Midbrain (tissue), 1 donor: ENCODE measurements at places on chromosomes 7 and 10.

DNA sequence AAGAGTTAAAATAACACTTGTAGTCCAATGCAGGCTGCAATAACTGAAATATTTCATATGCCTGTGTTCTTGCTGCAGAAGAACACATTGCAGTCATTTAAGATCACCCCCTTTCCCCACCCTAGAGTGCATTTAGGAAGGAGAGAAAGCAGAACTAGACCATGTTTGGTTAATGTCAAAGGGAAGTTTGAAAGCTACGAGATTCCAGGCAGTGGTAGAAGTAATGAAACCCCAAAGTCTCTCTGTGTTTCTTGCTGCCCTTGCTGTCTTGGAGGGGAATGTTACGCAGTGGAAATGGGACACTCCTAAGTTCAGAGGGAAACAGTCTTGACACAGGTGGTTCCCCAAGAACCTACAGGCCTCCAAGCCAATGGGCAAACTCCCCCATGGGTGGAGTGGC lies 242.9 kb downstream of the PTEN start:
- peak; percentile 7 for DNase-seq

GRCh38 chr10:88555190-88555908 lies 27.8 kb downstream of the RNLS start:
- no peak for DNase-seq

DNA sequence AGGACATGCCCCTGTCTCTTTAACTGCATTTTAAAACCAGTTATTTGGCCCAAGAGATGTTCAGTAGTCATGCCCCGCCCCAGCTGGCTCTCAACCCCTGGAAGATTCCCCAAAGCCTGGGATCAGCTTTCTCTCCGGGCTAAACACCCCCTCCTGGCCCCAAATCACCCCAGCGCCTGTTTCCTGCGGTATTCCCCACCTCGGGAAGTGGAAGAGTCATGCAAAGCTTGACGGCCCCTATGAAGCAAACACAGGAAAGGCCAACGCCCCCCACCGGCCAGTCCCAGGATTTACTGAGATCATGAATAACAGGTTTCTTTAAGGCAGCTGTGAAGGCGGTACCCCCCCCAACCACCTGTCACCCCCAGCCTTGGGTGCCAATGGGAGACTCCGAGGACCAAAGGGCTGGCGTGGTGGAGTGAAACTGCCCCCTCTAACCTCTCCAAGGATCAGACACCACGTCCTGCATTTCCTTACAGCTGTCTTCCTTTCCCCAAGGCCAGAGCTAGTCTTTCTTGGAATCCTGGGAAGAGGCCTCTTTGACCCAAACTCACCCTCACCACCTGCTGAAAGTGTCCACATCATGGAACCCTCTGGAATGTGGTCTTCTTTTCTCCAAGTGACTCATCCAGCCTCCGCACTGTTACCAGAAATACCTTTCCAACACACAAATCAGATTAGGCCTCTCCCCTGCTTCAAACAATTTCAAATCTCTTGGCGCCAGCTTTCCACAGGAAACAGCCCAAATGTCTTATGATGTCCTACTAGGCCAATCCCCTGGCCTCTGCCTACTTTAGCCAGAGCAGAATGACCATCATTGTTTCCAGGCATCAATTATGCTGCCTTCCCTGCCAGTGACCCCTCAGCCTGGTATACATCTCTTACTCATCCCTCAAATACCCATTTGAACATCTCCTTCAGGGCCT lies 301.5 kb downstream of the ZEB1 start:
- DNase-seq: no peak

DNA sequence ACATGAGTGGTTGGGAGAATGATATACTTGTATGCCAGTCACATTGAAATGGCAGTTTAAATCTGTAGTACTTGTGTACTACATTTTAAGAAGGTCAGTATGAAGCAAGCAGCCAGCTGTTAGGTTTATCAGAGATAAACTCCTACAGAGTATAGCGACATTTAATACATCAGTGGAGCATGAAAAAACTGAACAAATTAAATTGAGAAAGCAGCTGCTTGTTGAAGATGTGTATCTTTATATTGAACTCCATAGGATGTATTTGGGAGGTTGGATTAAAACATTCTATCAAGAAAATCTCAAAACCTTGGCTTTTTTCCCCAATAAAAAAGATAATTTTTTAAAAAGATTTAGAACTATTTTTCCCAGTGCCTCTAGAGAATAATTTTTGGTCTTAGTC lies 47.8 kb downstream of the PHF14 start:
- no peak for DNase-seq

GRCh38 chr10:133257489-133258065 lies 19.1 kb downstream of the ADAM8 start:
- DNase-seq: peak; percentile 10

DNA sequence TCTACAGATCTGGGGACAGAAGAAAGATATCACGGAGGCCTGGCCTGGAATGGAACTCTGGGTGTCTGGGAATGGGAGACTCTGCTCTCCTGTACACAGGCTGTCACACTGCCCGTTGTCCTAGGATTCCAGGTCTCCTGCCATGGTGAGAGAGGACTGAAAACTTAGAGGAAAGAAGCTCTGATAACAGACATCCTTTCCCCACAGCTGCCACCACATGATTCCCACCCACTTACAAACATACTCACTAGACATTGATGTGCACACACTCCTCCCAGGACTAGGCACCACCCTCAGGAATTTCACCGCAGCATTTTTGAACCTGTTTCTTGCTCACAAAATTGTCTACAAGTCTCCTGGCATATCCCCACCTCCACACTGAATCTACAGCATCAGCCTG lies 5.7 kb downstream of the ZNF92 start:
- DNase-seq: no peak

- no peak for DNase-seq
Observed at GRCh38 chr10:58590152-58590840, 77.6 kb downstream of the BICC1 start.

DNA sequence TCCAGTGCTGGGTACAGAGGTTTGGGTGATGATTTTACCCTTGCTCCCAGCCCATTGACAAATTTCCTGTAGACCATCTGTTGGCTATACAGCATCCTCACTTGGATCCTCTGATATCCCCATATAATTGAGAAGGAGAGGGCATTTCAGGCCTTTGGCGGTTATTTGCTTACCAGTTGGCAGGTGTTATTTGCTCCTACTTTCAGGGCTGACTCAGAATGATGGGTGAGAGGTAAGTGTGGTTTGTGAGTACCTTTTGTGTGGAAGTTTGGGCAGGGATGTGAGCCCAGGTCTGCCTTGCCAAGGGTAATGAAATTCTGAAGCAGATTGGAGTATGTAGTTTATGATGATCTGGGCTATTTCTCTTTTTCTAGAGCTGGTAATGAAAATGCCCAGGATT lies 93.6 kb downstream of the LRMDA start:
- no peak for DNase-seq

DNA sequence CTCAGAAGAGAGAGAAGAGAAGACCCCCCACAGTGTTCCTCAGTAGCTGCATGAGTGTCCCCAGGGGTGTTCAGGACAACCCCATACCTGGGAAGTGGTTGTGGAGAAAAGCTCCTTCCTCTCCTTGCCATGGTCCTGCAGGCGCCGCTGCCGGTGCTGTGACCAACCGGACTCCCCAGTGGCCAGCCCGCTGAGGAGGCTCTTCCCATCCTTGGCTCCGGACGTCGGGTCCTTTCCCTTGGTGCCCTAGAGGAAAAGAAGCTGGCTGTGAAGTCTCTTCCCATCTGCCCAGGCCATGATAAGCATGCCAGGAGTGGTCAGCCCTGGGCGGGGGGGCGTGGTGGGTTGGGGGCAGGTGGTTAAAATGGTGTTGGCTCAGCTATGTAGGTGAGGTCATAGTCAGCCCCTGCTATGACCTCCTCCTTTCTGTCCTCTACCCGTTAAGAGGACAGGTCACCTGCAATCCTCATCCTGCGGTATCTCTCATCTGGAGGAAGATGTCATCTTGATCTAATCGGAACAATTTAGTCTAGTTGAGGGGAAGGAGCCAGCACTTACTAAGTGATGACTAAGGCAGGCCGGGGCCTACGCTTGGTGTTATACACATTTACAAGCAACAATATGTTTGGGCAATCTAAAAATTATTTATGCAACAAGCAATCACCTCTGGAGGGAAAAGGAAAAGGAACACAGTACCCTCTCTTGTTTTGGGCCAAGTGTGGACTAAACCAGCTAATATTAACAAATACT lies 13.2 kb downstream of the WDR91 start:
- no peak for DNase-seq

DNA sequence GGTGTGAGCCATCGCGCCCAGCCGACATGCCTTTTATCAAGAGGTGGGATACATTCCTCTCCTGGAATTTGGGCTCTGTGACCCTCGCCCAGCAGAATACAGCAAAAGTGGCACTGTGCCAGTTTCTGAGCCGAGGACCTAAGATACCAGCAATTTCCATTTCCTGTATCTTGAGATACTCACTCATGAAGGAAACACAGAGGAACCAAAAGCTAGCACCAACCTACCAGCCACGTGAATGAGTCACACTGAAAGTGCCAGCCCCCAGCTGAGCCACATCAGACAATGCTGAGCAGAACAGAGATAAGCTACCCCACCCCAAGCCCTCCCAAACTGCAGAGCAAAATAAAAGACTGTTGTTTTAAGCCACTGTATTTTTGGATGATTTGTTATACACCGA lies 56.3 kb downstream of the CACUL1 start:
- DNase-seq: no peak

DNA sequence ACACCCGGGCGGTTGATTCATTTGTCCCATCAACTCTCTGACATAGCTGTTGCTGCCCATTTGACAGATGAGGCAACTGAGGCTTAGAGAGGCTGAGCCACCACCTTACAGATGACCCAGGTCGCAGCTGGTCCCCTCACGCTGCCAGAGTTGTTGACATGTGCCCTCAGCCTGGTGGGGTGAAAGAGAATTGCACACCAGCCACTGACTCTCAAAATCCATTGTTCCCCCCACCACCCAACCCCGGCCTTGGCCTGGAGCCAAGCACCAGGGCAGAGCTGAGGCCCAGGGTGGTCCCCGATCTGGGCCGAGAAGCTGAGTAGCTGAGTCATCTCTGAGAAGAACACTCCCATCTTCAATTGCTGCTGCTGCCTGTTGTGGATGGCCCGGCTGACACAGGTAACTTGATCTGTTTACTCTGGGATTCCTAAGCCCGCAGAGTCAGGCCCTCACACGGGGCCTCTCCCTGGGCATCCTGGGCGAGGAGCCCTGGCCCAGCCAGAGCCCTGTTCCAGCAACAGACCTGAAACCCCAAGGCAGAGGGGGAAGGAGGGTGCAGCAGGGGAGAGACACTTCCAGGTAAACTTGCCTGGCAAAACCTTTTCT lies 27.5 kb downstream of the PVRIG start:
- DNase-seq: no peak

- no peak for DNase-seq
Observed at GRCh38 chr10:6962576-6962975, 382.5 kb upstream of the PRKCQ start.

GRCh38 chr10:10829576-10829975 lies 188.1 kb upstream of the CELF2 start:
- DNase-seq: no peak

DNA sequence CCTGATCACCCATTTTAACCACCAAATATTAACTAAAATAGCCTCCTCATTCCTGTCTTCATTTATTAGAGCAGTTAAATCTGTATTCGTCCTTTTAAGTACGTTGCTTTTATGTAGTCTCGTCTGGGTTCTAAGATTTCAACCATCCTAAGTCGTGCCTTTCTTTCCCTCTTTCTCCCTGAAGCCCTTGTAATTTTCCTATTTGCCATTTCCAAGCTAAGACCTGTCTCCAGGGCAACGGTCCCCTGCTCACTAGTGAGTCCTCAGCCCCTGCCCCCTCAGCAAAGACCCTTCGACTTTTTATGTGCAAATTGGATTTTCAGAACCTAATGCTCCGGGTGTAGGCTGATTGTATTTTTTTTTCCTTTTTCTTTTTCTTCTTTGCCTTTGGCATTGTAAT lies 16.1 kb upstream of the MEST start:
- DNase-seq: no peak

DNA sequence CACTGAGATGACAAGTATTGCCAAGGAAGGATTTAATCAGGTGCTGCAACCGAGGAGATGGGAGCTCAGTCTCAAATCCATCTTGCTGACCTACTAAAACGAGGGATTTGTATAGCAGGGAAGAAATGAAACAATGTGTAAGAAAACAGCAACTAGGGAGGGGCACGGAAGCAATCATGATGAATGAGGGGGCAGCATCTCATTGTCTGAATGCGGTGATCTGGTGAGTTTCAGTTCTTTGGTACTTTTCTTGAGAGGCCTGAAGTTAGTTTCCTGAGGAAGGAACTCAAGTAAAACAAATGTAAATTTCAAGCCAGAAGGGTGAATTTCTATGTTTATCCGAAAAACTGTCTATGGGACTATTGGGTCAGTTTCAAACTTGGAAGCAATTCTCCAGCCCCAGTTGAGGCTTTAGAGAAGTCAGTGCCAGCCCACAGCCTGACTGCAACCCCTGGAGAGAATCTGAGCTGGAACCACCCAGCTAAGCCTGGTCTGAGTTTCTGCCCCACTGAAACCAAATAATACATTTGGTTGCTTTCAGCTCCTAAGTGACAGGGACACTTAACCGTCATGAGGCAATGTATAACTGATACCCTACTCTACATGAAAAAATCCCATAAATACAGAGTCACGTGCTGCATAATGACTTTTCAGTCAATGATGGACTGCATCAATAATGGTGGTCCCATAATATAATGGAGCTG lies 45.8 kb upstream of the TNS3 start:
- no peak for DNase-seq

DNA sequence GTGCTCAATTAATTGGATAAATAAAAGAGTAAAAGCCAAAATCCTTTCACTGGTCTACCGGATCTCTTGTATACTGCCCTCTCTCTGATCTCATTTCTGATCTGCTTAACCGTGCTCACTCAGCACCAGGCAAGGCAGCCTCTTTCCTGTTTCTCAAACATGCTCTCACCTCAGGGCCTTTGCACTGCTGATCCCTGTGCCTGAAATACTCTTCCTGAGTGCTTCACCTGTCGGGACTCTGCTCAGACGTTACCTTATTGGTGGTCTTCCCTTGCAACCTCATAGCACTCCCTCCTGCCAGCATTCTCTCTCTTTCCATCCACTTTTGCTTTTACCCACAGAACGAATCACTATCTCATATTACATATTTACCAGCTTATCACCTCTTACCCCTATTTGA lies 55.6 kb downstream of the NPY start:
- DNase-seq: no peak

GRCh38 chr10:114058297-114058696 lies 14.6 kb downstream of the ADRB1 start:
- DNase-seq: no peak
